ENCODE measurements at places on chromosomes 3 and 15.

- no peak for DNase-seq
These were observed 55.7 kb downstream of the LMCD1 start for GRCh38 chr3:8557298-8557697.

- no peak for DNase-seq
These were observed 6.8 kb downstream of the GCNT3 start for GRCh38 chr15:59618406-59618805.

DNA sequence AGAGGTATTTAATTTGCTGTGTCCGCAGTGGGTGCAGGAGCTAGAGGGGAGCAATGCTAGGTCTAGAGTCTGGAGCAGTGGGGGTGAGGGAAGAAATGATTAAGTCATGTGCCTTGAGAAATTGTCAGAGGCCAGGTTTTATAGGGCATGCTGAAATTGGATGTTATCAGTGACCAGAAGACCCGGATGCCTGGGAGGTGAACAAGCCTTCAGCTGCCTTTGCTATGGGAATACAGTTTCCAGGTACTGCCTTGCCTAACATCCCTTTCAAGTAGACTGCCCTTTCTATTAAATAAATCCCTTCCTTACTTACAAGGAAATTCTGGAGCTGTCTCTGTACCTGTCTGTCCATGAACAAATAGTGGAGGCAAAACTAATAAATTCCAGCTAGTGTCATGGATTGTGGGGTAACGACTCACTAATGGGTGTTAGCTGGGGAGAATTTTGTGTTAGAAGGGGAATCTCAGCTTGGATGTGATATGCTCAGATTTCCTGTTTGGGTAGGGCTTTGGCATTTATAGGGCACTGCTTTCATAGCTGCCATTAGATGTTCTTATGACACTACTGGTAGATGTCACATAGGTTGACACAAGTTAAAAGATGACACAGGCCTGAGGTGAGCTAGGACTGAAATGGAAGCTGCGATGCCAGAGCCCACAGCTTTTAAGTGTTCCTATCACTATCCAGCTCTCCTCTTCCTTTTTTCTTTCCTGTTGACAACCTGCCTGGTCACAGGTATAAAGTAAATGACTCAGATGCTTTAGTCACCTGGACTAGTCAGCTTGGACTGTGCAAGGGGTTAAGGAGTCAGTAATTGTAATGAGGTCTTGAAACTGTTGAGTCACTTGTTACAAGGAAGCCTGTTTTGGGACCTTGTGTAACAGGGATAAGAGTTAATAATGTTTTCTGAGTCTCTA is 21.3 kb downstream of the CHD2 start:
- DNase-seq: no peak

DNA sequence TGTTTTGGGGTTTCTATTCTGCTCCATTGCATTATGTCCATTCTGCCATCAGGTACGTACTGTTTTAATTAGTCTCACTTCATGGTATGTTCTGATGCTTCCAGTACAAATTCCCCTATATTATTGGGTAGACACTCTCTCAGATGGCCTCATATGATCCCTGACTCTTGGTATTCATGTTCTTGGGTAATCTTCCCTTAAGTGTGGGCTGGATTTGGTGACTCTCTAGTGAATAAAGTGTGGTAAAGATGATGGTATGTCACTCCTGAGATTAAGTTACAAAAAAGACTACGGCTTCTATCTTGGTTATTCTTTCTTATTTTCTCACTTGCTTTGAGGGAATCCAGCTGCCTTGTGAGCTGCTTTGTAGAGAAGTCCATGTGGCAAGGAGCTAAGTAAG is 89.6 kb upstream of the TBC1D5 start:
- DNase-seq: no peak

DNA sequence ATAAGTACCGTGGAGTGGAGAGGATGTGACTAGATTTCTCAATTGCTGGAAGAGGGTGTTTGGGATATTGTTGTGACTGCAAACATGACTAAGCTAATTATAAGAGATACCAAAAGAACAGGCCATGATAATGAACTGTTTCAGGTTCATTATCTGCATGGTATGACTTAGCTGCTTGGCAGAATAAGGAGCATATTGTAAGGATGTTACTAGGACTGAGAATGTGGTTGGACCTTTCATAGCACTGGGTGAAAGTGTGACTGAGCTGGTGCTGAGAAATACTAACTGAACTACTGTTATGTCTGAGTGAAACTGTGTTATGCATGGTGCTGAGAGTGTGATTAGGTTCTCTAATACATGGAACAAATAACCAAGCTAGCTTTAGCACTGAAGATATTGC is 11.0 kb downstream of the SCN10A start:
- DNase-seq: no peak

- no peak for DNase-seq
These were observed 48.7 kb downstream of the KLHL6 start for GRCh38 chr3:183506674-183507320.

DNA sequence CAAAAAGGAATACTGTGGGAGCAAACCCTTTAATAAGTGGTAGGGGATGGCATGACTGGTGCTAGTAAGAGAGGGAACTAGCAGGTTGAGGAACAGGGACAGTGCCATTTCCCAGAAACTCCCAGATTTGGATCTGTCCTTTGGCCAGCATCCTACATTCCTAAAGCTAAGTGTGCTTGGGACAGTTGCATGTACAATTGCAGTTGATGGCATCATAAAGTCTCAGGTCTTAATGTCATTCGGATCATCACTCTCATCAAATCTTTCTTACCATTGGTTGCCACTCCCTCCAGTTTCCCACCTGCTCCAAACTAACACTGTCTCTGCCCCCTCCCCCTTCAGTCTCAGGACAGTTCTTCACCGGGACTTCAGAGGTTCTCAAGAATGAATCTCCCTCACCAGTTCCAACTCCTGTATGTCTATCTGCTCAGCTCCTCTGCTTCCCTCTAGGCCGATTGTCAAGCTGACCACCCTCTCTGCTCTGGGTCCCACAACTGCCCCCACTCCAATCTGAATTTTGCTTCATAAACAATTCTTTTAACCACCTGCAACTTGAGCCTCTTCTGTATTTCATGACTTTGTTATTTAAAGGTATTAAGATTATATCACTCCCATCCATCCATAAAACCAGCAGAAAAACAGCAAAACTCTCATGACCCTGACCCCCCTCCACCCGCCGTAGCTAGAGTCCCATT is 260.8 kb downstream of the CGGBP1 start:
- DNase-seq: no peak

DNA sequence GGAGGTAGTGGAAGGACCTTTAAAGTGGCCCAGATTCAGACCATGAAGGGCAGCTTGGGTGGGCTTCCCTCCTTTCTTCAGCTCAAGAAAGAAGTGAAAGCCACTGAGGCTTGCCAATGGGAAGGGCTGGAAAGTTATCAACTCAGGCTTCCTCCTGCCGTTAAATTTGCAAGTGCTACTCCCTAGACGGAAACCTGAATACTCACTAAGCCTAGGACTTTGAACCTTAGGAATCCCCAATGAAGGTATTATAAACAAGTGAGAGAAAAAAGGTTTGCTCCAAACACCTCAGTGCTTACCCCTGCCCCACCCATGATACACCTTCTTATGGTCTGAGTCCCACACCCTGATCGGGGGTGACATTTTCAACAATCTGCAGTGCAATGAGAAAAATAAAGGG is 396.4 kb downstream of the SHQ1 start:
- no peak for DNase-seq

DNA sequence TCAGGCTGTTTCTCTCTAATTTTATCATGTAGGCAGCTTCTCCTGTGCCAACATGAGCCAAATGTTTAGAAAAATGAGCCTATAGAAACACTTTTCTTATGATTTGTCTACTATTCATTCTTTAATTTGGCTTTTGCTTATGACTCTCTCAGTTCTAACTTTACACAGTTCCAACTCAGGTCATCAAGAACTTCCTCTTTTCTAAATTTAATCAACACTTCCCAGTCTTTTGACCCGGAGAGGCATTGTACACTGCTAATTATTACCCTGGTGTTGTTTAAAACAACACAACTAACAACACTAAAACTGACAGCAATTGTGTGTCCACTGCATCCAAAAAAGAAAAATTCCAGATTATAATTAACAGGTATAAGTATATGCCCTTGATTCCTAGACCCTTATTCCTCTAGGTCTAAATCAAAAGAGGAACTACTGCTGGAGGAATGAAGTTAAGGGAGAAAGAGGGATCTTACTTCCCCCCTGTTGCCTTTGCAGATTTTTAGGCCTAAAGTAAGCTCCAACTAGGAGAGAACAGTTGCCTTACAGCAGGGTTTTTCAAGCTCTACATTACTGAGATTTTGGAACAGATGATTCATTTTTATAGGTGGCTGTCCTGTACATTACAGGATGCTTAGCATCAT is 332.2 kb upstream of the GOLIM4 start:
- no peak for DNase-seq

- DNase-seq: no peak
These were observed 12.0 kb upstream of the GNB4 start for GRCh38 chr3:179463319-179463718.

DNA sequence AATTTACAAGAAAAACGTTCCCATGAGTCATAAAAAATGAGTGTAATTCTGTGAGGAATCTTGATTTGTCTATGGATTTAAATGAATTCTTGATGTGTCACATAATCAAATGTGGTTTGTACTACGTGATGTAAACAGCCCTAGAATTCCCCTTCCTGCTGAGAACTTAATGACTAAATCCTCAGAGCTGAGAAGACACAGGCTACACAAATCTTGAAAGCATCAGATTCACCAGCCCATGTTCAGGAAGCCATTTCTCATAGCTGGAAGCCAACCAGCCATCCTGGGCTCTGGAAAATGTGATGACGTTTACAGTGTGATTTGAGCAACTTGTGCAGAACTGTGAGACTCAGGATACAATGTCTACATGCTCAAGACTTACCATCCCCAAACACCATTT is 193.7 kb upstream of the MME start:
- DNase-seq: no peak

DNA sequence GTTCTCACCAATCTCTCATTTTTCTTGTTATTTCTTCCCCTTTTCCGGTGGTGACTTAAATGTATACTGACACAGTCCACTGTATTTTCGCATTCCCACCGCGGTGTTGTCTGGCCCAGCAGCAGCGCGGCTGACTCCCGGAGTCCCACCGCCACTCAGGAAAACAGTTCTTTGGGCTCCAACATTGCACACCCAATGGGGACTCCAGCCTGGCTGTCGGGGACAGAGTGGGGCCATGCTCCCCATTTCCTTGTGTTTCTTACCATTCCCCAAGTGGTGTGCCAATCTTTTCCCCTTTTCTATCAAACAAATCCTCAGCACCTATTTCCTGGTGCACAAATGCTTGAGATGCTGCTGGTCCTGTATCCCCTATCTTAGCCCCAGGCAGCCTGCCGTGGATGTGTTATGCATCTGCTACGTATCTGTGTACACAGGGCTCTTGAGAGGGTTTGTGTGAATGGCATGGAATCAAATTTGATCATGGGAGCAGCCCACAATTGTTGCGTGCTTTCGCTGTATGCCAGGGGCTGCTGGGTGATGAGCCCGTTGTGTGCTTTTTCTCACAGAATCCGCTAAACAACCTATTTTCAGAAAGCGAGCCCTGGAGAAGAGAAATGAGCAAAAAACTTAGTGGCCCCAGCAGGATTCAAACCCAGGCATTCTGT is 219.1 kb upstream of the RGMA start:
- DNase-seq: no peak

GRCh38 chr15:43954181-43954621 is 127.4 kb downstream of the WDR76 start:
- no peak for DNase-seq

GRCh38 chr3:57143886-57144459 is 21.2 kb downstream of the IL17RD start:
- DNase-seq: no peak

GRCh38 chr15:39279311-39279710 is 301.6 kb upstream of the THBS1 start:
- no peak for DNase-seq

DNA sequence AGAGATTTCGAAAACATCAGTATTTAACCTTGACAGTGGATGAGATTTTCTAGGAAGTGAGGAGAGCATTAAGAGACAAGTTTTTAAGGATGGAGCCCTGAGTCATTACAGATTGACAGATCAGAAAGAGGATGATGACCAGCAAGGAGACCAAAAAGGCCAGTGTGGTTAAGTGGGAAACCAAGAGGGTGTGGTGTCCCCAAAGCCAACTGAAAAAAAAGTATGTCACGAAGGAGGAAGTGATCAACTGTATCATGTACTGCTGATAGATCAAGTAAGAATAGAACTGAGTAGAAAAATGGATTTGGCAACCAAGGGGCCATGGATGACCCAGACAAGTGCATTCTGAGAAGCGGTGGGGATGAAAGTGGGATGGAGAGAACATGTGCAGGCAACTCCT is 491.8 kb downstream of the FHIT start:
- no peak for DNase-seq

DNA sequence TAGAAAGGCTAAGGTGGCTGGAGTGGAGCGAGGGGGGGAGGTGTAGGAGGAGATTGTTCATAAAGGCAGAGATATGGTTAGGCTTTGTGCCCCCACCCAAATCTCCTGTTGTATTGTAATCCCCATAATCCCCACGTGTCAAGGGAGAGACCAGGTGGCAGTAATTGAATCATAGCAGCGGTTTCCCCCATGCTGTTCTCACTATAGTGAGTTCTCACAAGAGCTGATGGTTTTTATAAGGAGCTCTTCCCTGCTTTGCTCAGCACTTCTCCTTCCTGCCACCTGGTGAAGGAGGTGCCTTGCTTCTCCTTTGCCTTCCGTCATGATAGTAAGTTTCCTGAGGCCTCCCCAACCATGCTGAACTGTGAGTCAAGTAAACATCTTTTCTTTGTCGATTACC is 64.7 kb upstream of the CFAP161 start:
- no peak for DNase-seq

GRCh38 chr3:119977353-119977752 is 116.9 kb downstream of the GSK3B start:
- DNase-seq: no peak

DNA sequence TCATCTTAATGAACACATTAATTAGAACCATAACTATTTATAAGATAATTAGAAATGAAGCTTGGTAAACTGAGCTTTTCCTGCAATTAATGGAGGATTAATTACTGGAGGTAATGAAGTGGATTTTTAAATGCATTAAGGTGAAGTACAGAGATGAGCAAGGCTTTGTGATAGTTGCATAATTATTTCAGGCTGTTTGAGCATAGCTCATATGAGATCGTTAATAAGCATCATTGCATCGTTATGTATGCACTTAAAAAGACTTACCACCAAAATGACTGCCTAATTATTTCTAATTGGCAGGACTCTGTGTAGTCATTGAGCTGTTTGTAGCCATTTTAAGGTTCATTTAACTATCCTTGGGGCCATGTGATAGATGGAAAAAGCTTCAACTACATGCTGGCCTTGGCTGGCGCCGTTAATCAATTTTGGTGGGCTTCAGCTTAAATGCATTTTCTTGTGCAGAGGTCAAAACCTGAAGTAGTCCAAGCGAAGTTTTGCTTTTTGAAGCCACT is 55.3 kb downstream of the RSRC1 start:
- DNase-seq: no peak
